ENCODE measurements at places on chromosomes 5 and 9.

- no peak for DNase-seq
These were observed 239.8 kb downstream of the IRX2 start for GRCh38 chr5:2511706-2512105.

- DNase-seq, result no peak
These were observed 193.0 kb downstream of the DMAC1 start for GRCh38 chr9:7606591-7606990.

- no peak for DNase-seq
These were observed 41.9 kb downstream of the LURAP1L start for GRCh38 chr9:12816656-12817101.

DNA sequence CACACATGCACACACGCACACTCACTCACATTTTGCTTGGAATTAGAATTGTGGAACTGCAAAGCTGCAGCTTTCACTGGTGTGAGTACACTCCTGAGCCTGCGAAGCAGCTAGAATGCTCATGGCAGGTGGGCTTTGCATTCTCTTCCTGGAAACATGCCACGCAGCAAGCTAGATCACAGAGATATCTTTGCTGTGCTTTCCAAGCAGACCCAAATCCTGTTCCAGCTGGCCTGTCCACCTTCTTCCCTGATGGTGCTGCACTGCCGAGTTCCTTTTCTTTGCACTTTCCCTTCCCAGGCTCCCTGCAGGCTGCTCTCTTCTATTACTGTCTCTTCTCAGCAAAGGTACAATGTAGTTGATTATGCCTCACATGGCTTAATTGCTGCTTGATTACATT lies 92.7 kb upstream of the CKMT2 start:
- no peak for DNase-seq

DNA sequence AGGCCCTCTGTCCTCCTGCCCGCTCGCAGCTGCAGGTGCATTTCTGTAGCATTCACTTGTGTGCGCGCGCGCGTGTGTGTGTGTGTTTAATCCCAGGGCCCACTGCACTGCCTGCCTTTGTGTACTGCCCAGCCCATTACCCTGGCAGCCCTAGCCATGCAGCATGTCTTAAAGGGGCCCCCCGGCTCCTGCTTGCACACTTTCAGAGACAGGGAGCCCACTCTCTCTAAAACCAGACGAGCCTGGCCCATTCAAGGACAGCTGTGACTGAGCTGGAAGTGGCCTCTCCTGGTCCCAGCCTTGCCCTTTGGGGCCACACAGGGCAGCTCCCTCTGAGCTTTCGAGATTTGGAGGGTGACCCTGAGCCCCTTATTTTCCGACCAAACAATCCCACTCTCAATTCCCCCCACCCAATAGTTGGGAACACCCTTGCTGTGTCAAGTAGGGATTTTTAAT lies 98.9 kb downstream of the DAB2IP start:
- DNase-seq, result no peak

DNA sequence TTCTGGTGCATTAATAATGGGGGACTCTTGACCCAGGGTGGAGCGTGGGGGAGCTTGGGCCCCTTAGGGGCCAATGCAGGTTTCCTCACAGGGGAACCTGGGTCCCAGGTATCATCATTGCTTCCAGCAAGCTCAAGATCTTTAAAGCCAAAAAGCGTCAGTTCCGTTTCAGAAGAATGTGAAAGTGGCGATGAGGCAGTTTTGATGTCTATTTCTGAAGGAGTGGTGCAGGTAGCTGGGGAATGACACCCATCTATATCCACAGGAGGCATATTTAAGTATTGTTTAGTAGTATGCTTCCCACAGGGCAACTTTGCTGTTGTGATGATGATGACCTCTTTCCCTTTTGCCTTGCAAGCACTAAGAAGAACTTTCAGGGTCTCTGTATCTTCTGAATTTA lies 10.8 kb downstream of the ANKRD34B start:
- DNase-seq, result no peak

GRCh38 chr9:98992107-98992884 lies 48.6 kb downstream of the COL15A1 start:
- DNase-seq, result no peak

- DNase-seq, result no peak
These were observed 7.2 kb downstream of the S1PR3 start for GRCh38 chr9:88998503-88998902.

DNA sequence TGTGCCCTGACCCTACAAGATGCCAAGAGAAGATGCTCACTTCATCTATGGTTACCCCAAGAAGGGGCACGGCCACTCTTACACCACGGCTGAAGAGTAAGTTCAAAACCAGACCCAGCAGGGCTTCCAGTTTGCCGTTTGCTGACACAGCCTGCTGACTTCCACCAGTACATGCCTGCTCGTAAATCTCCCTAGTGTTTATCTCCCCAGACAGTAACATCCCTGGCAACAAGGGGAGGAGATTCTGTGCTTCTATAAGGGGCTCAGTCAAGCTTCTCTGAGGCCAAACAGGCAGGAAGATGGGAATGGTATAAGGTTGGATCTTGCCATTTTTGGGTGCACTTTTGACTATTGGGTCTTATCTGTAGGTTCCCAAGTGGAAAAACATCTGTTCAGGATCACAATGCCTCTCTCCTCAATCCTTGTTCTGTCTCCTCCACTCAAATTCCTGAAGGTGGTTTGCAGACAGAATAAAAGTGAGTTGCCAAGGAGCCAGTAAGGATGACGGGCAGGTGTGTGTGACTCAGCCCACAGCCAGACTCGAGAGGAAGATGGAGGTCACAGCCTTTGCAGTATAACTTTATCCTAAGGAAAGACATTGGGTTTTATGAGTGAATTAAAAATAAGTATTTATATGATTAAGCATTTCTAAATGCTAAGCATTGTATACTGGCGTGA lies 1.9 kb downstream of the MLANA start:
- no peak for DNase-seq

GRCh38 chr5:91302305-91302704 lies 80.8 kb downstream of the ARRDC3 start:
- DNase-seq, result no peak

GRCh38 chr9:136693490-136694162 lies 6.4 kb upstream of the AGPAT2 start:
- DNase-seq, result no peak
